ENCODE measurements at places on chromosomes 16 and 17. TPM values are rescaled to one million over a fixed set of nuclear protein-coding genes. Genes with fewer than 3 reads are reported as not detected.

DNA sequence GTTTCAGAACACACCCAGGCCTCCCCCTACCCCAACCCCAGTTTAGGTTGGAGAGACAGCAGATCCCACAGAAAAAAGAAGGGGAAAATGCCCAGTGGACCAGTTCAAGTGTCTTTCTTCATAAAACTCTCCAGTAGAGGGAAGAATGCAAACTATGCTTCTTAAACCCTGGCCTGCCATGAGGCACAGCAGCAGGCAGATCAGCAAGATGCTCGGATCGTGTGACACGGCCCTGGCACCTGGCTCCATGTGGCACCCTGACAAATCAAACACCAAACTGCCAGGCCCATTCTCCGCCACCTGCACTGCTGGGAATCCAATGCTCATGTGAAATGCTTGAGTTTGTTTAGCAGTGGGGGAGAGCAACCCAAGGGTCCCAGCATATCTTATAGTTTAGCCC is 166.8 kb downstream of the SOX9 start:
- DNase-seq: no peak
- no peak overlapping the region for H3K27ac ChIP-seq
- H3K27me3 ChIP-seq: no peaks in the 10 kb centered on the region
- H3K4me1 ChIP-seq: no peaks in the 10 kb centered on the region
- no peak overlapping the region for H3K4me3 ChIP-seq
- H3K36me3 ChIP-seq: no peaks in the 10 kb centered on the region

DNA sequence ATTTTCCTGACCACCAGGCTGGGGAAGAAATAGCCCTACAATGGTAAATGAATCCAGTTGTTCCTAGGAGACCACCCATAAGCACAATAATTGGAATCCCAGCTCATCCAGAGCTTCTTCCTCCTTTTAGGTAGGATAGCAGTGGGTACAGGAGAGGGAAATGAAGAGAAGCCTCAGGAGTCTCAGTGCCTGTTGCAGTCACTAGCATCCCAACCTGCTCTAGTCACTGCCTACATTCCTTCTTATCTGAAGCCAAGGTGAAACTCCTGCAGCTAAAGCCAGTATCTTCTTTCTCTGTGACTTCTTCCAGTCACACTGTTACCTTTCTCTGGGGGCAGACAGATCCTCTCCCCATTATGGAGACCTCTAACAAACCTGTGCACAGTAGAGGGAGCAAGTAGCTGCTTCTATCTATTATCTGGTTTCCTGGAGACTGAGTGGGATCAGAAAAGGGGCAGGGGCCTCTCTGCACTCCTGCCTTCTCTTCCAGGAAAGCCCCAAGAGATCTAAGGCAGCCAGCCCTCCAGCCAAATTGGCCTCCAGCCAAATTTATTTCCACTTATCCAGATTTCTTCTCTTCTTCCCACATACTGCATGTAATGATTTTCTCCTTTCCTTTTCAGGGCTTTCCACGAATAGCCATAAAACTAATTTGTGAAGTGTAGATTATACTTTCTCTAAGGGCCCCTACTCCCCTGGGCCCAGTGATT is 85.5 kb downstream of the SSH2 start:
- no peaks in the 10 kb centered on the region for H3K4me1 ChIP-seq
- no peak for DNase-seq
- H3K27me3 ChIP-seq: no peaks in the 10 kb centered on the region
- H3K4me3 ChIP-seq: no peak overlapping the region

PYDC1 gene
- not detected for total RNA-seq

KRTAP4-9 gene
- total RNA-seq: not detected

DNA sequence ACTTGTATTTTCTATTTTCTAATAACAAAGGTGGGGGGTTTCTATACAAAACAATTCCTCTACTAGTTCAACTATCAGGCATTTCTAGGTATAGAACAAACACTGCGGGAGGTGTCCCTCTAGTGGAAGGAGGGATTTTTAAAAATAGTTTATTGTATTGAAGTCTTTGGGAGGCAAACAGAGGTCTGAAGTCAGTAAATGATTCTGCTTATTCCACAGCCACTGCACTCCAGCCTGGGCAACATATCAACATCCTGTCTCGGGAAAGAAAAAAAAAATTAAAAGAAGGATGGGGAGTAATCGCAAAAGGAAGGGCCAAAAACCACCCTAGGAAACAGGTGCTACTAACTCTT is 648 bp upstream of the ERCC4 start:
- no peaks in the 10 kb centered on the region for H3K36me3 ChIP-seq
- no peak overlapping the region for H3K27ac ChIP-seq
- H3K4me1 ChIP-seq: no peaks in the 10 kb centered on the region

DNA sequence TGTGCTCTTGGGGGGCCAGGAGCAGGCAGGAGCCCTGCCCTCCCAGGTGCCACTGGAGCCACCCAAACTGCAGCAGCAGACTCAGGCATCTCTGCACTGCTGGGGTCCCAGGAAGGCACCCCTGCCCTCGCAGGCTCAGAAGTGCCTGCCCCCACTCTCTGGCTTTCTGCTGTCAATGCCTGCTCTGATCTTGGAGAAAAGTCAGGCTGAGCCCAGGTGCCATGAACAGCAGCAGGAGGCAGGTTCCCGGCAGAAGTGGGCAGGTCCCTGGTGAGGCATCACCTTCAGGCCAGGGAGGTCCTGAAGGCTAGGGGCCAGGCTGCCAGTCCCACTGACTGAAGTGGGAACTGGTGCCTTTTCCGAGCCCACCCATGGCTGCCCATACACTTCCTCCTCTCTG is 106.5 kb downstream of the MGAT5B start:
- DNase-seq: no peak
- no peak overlapping the region for H3K27ac ChIP-seq
- no peaks in the 10 kb centered on the region for H3K4me1 ChIP-seq
- H3K27me3 ChIP-seq: no peaks in the 10 kb centered on the region

GRCh38 chr16:31260136-31260931 is 559 bp downstream of the ITGAM start:
- no peak overlapping the region for H3K4me3 ChIP-seq
- no peaks in the 10 kb centered on the region for H3K36me3 ChIP-seq
- H3K4me1 ChIP-seq: no peaks in the 10 kb centered on the region
- no peaks in the 10 kb centered on the region for H3K27me3 ChIP-seq
- no peak overlapping the region for H3K27ac ChIP-seq

- no peaks in the 10 kb centered on the region for H3K36me3 ChIP-seq
- H3K27me3 ChIP-seq: no peaks in the 10 kb centered on the region
- peaks cover 6% of the 10 kb centered on the region for H3K4me1 ChIP-seq
- H3K4me3 ChIP-seq: no peak overlapping the region
Measured at GRCh38 chr17:61205931-61206330, 193.7 kb upstream of the TBX2 start.

PIK3R5 gene
- 18.4 TPM for total RNA-seq

GPR142 gene
- not detected for total RNA-seq

GRCh38 chr17:59791603-59792457 is 84.4 kb downstream of the VMP1 start:
- no peak for DNase-seq
- H3K36me3 ChIP-seq: no peaks in the 10 kb centered on the region

GRCh38 chr17:40309031-40309948 is at the start of gene RARA:
Gene RARA (plus strand): TSS chr17:40309180. CDS start chr17:40331219, 22,039 bp downstream.
- H3K4me1 ChIP-seq: peaks cover 10% of the 10 kb centered on the region
- no peak within 1 kb of the TSS for H3K4me3 ChIP-seq
- H3K36me3 ChIP-seq: no peaks in the 10 kb centered on the region
- no peaks in the 10 kb centered on the region for H3K27me3 ChIP-seq
- peak; percentile 80 for DNase-seq

- peak; percentile 76 for DNase-seq
- no peaks in the 10 kb centered on the region for H3K36me3 ChIP-seq
- H3K27me3 ChIP-seq: no peaks in the 10 kb centered on the region
- H3K4me3 ChIP-seq: peak overlapping the region; percentile 47
- peak overlapping the region; percentile 77 for H3K27ac ChIP-seq
- H3K4me1 ChIP-seq: no peaks in the 10 kb centered on the region
Measured at GRCh38 chr17:45171338-45172231, 9.9 kb downstream of the HEXIM2 start.

- no peak overlapping the region for H3K27ac ChIP-seq
- no peak overlapping the region for H3K4me3 ChIP-seq
- H3K27me3 ChIP-seq: no peaks in the 10 kb centered on the region
- no peak for DNase-seq
- H3K4me1 ChIP-seq: no peaks in the 10 kb centered on the region
- H3K36me3 ChIP-seq: no peaks in the 10 kb centered on the region
Measured at GRCh38 chr16:60407606-60408005, 1628.6 kb downstream of the CDH8 start.

DNA sequence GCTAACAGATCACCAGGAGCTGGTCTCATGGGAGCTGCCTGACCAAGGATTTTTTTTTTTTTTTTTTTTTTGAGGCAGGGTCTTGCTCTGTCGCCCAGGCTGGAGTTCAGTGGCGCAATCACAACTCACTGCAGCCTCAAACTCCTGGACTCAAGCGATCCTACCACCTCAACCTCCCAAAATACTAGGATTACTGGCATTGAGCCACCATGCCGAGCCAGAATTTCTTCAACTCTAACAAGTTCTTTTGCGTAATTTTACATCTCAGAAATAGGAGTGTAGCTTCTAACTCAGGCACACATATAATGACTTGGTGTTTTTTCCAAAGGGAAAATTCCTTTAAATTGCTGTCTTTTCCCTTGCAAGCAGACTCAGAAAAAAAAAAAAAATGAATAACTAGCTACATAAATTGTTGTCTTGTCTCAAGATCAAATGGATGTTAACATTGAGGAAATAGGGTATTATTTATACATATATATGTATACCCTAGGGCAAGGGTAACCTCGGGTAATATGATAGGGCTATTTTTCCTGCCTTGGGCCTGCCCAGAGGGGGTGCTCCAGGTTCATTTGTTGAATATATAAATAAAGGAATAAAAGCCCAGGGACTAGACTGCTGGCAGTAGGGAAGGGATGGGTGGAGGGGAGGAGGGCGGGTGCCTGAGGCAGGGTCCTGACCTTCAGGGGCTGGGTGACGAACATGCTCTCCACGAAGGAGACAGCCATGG is 42.8 kb upstream of the GCSH start:
- H3K27ac ChIP-seq: no peak overlapping the region
- no peaks in the 10 kb centered on the region for H3K27me3 ChIP-seq
- DNase-seq: no peak
- no peaks in the 10 kb centered on the region for H3K36me3 ChIP-seq
- no peak overlapping the region for H3K4me3 ChIP-seq
- no peaks in the 10 kb centered on the region for H3K4me1 ChIP-seq

DNA sequence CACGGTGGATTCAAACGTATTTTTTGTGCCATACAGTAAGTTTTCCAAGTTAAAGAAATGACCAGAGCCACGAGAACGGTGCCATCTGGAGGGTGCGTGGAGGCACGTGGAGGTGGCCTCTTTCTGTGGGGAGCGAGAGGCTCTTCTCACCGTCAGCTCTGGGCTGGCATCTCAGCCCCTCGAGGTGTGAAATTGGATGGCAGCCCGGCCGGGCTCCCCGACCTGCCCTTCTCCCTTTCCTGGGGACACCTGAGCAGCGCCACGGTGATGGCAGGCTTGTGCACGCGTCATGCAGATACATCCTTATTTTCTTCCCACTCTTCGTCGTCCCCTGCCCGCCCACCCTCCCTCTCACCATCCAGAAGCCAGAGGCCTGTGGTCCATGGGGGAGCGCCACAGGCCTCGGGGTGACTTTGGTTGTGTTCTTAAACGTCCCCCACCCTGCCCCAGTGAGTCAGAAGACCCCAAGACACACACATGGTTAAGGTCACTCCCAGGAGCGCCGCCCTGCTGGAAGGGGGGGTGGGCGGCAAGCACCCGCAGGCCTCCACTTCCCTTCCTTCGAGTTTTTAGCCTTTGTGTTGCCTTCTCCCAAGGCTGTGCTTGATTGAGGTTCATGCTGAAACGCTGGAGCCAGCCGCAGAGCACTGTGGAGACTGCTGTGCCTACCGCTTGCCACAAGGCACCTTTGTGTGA is 109.4 kb downstream of the BANP start:
- no peak overlapping the region for H3K27ac ChIP-seq
- H3K4me1 ChIP-seq: no peaks in the 10 kb centered on the region
- no peaks in the 10 kb centered on the region for H3K27me3 ChIP-seq
- H3K36me3 ChIP-seq: no peaks in the 10 kb centered on the region

KREMEN2 gene
- total RNA-seq: not detected

- H3K27me3 ChIP-seq: no peaks in the 10 kb centered on the region
- no peaks in the 10 kb centered on the region for H3K4me1 ChIP-seq
- no peak for DNase-seq
- peak overlapping the region; percentile 69 for H3K27ac ChIP-seq
- no peak overlapping the region for H3K4me3 ChIP-seq
Measured at GRCh38 chr16:21161211-21161610, 2.7 kb downstream of the LDAF1 start.

- no peaks in the 10 kb centered on the region for H3K27me3 ChIP-seq
- no peaks in the 10 kb centered on the region for H3K36me3 ChIP-seq
- no peak for DNase-seq
- no peaks in the 10 kb centered on the region for H3K4me1 ChIP-seq
- no peak overlapping the region for H3K27ac ChIP-seq
Measured at GRCh38 chr16:26988186-26988585, 78.5 kb upstream of the C16orf82 start.

ZFP3 gene
- 4.0 TPM for total RNA-seq

CLEC18A gene
- total RNA-seq: 1.9 TPM

DNA sequence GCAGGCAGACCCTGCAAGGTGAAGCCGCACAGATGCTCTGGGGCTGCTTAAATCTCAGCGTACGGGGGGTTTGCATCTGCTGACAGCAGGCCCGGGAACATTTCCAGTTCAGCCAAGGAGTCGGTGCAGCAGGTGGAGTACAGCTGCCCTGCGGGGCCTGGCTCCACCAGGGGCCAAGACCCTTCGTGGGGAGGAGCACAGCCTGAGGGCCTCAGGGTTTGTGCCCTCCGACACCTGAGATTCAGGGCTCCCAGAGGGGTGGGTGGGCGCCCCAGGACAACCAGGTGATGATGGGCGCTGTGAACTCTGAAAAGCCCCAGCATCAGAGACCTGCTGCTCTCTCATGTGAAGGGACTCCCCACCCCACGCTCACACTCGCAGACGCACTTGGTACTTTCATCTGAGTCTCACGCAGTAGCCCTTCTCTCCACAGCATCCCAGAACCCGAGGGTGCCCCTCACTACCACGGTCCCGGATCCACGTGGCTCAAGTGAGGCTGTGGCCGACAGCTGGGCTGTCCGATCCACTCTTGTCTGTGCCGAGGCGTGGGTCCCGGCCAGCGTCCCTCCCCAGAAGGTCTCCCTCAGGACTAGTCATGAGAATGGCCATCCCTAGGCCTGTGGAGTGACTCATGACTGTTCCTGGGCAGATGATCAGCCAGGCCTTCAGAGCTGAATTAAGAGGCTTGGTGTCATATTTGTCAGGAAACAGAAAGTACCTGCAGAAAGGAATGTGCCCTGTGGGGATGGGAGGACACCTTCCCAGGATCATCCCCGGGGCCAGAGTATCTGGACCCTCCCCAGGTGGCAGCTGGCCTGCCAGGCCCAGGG is 29.6 kb downstream of the ACSF3 start:
- H3K27me3 ChIP-seq: no peaks in the 10 kb centered on the region
- no peak overlapping the region for H3K4me3 ChIP-seq
- peaks cover 7% of the 10 kb centered on the region for H3K36me3 ChIP-seq
- no peak overlapping the region for H3K27ac ChIP-seq
- no peaks in the 10 kb centered on the region for H3K4me1 ChIP-seq

GRCh38 chr17:57004944-57005579 is 27.1 kb downstream of the SCPEP1 start:
- no peaks in the 10 kb centered on the region for H3K27me3 ChIP-seq
- peaks cover 9% of the 10 kb centered on the region for H3K36me3 ChIP-seq
- no peak for DNase-seq
- no peaks in the 10 kb centered on the region for H3K4me1 ChIP-seq

- no peaks in the 10 kb centered on the region for H3K36me3 ChIP-seq
- H3K4me1 ChIP-seq: no peaks in the 10 kb centered on the region
- no peak for DNase-seq
Measured at GRCh38 chr16:75273054-75273925, 21.9 kb upstream of the BCAR1 start.

GFER gene
- 13.3 TPM for total RNA-seq

Data from aorta (tissue), 5 donors.